Natural killer cell treated with Interleukin-12 subunit alpha and Interleukin-12 subunit beta and Interleukin-15 and Interleukin-18, amount 100 ng/mL, for 72 hours (primary cell): ENCODE measurements at places on chromosomes 2 and 18.
A peak's percentile ranks its signal among the peaks of the same experiment; 100 is the strongest.

DNA sequence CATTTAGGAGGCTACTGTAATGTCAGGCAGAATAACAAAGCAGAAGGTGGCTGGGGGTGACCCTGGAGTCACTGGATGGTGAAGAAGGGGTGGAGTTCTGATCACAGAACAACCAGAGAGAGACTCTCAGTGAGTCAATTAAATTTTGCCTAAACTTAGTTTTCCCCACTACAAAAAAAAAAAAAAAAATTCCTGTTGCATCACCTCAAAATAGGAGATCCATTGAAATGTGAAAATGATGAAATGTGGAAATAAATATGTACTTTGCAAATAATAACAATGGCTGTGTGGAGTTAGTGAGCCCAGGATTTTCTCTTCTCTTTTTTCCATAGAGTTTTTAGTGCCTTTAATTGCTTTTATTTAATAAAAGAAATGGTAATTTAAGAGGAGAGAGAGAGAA is 165.5 kb downstream of the GFPT1 start:
- no peak for DNase-seq
- H3K27ac ChIP-seq, result no peak overlapping the region
- no peak overlapping the region for H3K4me3 ChIP-seq

- no peak overlapping the region for H3K4me3 ChIP-seq
- no peaks in the 10 kb centered on the region for H3K27me3 ChIP-seq
Observed at GRCh38 chr18:33154049-33154448, 286.5 kb downstream of the CCDC178 start.

DNA sequence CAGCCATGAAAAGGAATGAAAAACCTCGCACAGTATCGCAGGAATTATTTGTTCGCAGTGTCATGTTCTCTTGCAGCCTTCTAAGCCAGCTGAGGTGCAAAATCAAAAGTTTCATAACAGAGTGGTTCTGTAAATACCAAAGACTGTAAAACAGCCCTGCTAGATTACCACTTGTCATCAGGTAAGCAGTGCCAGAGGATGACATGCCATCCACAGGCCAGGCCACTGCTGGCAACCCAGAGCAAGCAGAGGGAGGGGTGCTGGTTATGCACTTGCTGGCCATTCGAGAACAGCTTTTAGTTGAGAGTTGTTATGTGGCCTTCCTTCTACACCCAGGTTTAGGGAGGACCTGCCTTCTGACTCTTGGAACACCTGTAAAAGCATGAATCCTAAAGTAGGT is 114.3 kb upstream of the MGAT5 start:
- DNase-seq, result no peak
- no peaks in the 10 kb centered on the region for H3K27me3 ChIP-seq
- no peaks in the 10 kb centered on the region for H3K36me3 ChIP-seq
- H3K4me3 ChIP-seq, result no peak overlapping the region

DNA sequence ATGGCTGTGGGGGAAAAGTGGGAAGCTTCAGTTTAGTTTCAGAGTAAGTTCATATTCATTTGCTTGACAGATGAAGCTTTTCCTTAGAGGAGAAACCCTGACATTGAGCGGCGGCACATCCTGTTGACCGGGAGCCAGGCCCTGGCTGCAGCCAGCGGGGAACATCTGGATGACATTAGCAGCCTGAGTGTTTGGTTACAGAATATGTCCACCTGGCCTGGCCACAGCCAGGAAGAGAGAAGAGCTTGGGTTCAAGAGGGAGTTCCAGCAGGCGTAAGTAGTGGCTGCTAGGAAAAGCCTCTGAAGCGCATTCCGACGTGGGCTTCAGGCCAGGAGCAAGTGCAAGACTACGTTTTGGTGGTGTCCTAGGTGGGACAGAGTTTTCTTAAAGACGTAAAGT is 144.9 kb upstream of the MYCN start:
- H3K27me3 ChIP-seq, result no peaks in the 10 kb centered on the region
- no peak for DNase-seq
- no peak overlapping the region for H3K27ac ChIP-seq
- no peaks in the 10 kb centered on the region for H3K4me1 ChIP-seq
- no peak overlapping the region for H3K4me3 ChIP-seq
- no peaks in the 10 kb centered on the region for H3K36me3 ChIP-seq

DNA sequence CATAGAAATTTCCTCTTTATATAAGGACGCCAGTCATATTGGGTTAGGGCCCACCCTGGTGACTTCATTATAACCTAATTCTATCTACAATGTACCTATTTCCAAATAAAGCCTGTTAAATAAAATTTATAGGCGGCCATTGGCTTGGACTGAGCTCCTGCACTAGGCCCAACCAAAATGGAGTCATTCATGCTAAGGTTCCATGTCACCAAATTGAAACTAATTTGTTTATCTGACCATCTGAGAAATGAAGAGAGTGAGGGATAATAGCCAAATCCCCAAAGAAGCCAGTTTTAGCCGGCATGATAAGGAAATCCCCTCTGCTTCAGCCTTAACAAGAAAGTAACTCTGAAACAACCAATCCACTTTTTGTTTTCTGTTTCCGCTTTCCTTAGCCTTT is 7.2 kb upstream of the DYM start:
- H3K36me3 ChIP-seq, result no peaks in the 10 kb centered on the region
- H3K27ac ChIP-seq, result no peak overlapping the region
- H3K27me3 ChIP-seq, result peaks cover 11% of the 10 kb centered on the region

DNA sequence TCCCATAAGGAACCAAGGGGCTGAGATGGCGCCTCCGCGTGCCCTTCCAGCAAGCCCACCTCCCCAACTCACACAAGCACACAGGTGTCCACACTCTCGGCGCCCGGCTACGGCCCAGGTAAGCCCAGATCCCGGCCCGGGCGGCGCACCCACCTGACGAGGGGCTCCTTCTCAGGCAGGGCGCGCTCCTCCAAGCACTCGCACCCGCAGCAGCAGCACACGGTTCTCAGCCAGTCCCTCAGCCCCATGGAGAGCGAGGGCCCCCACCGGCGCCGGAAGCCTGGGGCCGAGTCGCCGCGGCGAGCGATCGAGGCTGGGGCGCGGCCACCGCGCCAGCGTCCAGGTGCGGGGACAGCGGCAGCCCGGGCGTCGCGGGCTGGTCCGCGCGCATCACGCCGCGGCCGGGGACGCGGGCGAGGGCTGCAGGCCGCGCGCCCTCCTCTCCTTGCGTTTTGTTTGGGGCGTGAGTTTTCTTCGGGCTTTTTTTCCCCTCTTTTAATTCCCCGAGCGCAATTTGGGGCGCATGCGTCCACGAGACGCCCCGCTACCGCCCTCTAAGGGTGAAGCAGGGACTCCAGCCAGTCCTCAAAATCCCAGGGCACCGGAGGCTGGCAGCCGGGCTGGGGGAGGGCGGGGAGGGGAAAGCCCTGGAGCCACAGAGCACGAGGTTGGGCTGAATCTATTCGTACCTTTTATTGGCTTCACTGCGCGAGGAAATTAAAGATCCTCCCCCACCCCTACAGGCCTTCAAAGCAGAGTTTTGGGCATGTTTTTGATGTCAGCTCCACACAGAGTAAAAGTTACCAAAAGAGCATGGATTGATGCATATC is at the start of gene MREG:
Gene MREG (minus strand): TSS at position 472 of the 830 bp plus-strand sequence. CDS start 224 bp downstream, at position 248.
- H3K4me1 ChIP-seq, result peaks cover 56% of the 10 kb centered on the region
- no peaks in the 10 kb centered on the region for H3K27me3 ChIP-seq
- DNase-seq, result peak; percentile 81
- peak within 1 kb of the TSS; percentile 68 for H3K27ac ChIP-seq
- H3K4me3 ChIP-seq, result peak within 1 kb of the TSS; percentile 87
- H3K36me3 ChIP-seq, result no peaks in the 10 kb centered on the region

DNA sequence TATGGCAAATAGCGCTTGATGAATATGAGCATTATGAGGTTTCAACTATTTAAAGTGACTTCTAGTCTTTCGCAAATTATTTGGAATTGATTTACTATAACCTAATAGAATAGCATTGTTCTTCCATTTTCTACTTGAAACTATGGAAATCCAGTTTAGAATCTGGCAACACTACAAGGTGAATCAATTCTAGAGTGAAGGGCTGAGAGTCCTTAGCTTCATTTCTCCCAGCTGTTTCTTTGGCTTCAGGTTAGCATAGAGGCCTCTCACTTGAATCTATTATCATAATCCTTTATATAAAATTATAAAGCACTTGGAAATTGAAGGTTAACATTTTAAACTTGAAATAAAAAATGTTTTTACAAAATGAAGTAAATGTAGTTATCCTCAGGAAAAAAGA is 318.8 kb downstream of the CCDC85A start:
- H3K4me1 ChIP-seq, result no peaks in the 10 kb centered on the region
- DNase-seq, result no peak
- no peaks in the 10 kb centered on the region for H3K27me3 ChIP-seq

- peaks cover 7% of the 10 kb centered on the region for H3K4me1 ChIP-seq
- no peak overlapping the region for H3K4me3 ChIP-seq
- no peak for DNase-seq
- H3K27ac ChIP-seq, result no peak overlapping the region
- H3K36me3 ChIP-seq, result no peaks in the 10 kb centered on the region
Observed at GRCh38 chr2:225073198-225073597, 30.9 kb upstream of the DOCK10 start.

- peaks cover 33% of the 10 kb centered on the region for H3K27me3 ChIP-seq
- no peaks in the 10 kb centered on the region for H3K36me3 ChIP-seq
- H3K4me1 ChIP-seq, result no peaks in the 10 kb centered on the region
Observed at GRCh38 chr2:23350041-23350791, 34.8 kb upstream of the KLHL29 start.

DNA sequence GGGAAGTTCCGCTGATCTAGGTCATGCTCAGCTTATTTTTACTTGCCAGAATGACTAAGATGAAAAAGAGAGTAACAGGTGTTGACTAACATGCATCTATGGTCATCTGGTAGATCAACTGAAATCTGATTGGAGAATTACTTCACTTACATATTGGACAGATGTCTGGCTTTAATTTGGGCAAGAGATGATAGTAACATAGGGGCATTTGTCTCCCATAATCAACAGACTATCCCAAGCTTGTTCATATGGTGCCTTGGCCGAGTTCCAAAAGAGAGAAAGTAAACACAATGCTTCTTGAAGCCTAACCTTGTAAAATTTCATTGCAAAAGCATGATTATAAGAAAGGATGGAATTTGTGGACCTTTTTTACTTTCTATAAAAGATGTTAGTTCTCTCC is 503.7 kb downstream of the ADCYAP1 start:
- H3K27me3 ChIP-seq, result no peaks in the 10 kb centered on the region
- no peaks in the 10 kb centered on the region for H3K36me3 ChIP-seq
- H3K27ac ChIP-seq, result no peak overlapping the region

- H3K4me3 ChIP-seq, result no peak overlapping the region
- peaks cover 59% of the 10 kb centered on the region for H3K4me1 ChIP-seq
- no peak overlapping the region for H3K27ac ChIP-seq
Observed at GRCh38 chr2:101771227-101771902, 73.9 kb downstream of the MAP4K4 start.

GRCh38 chr2:81299841-81300240 is 995.3 kb upstream of the LRRTM1 start:
- DNase-seq, result no peak
- H3K4me1 ChIP-seq, result no peaks in the 10 kb centered on the region
- no peak overlapping the region for H3K27ac ChIP-seq
- H3K4me3 ChIP-seq, result no peak overlapping the region
- H3K27me3 ChIP-seq, result no peaks in the 10 kb centered on the region

DNA sequence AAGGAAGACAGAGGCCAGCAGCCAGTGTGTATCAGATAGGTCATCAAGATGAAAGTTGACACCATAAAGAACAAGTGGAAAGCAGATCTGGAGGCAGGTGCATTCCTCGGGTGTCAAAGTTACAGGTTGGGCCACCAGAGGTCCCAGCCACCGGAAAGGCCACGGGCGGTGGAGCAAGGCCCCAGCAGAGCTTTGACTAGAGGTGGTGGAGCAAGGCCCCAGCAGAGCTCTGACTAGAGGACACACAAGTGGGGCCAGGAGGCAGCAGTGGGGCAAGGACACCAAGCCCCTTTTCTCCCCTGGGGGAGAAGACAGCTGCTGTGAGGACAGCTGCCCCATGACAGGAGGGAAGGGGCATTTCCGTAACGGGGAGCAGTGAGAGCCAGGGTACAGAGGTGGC is 115.1 kb downstream of the GYPC start:
- H3K4me1 ChIP-seq, result peaks cover 15% of the 10 kb centered on the region
- H3K27ac ChIP-seq, result no peak overlapping the region

GRCh38 chr18:9334973-9335696 is 562 bp downstream of the TWSG1 start:
- peaks cover 14% of the 10 kb centered on the region for H3K4me1 ChIP-seq
- peak; percentile 62 for DNase-seq
- peaks cover 6% of the 10 kb centered on the region for H3K27me3 ChIP-seq
- H3K27ac ChIP-seq, result peak overlapping the region; percentile 64
- H3K4me3 ChIP-seq, result peak overlapping the region; percentile 90
- H3K36me3 ChIP-seq, result peaks cover 8% of the 10 kb centered on the region

- no peaks in the 10 kb centered on the region for H3K4me1 ChIP-seq
- H3K27me3 ChIP-seq, result no peaks in the 10 kb centered on the region
- DNase-seq, result no peak
- H3K27ac ChIP-seq, result no peak overlapping the region
- no peak overlapping the region for H3K4me3 ChIP-seq
Observed at GRCh38 chr2:198080879-198081765, 276.7 kb downstream of the PLCL1 start.

GRCh38 chr2:135154962-135155361 is 102.9 kb downstream of the RAB3GAP1 start:
- H3K36me3 ChIP-seq, result peaks cover 43% of the 10 kb centered on the region
- peaks cover 11% of the 10 kb centered on the region for H3K4me1 ChIP-seq
- no peak overlapping the region for H3K27ac ChIP-seq
- no peaks in the 10 kb centered on the region for H3K27me3 ChIP-seq
- DNase-seq, result no peak
- no peak overlapping the region for H3K4me3 ChIP-seq

DNA sequence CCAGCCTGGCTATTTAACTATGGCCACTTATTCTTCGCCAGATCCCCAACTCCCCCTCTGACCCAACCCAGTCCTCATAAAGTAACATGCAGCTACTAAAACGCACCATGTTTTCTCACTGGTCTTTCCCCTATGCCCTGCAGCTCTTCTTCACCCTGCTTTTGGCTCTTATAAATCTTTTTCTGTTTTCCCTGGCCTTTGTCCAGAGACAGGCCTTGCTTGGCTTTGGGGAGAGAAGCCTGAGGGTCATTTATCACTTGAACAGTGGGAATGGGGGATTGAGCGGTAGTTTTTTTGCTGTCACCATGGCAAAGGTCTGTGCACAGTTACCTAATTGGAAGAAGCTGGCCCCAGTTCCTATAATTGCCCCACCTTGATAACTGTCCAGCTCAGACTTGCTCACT is 202.9 kb upstream of the NT5C1B start:
- peaks cover 5% of the 10 kb centered on the region for H3K36me3 ChIP-seq
- no peaks in the 10 kb centered on the region for H3K4me1 ChIP-seq
- no peak overlapping the region for H3K4me3 ChIP-seq
- DNase-seq, result no peak

DNA sequence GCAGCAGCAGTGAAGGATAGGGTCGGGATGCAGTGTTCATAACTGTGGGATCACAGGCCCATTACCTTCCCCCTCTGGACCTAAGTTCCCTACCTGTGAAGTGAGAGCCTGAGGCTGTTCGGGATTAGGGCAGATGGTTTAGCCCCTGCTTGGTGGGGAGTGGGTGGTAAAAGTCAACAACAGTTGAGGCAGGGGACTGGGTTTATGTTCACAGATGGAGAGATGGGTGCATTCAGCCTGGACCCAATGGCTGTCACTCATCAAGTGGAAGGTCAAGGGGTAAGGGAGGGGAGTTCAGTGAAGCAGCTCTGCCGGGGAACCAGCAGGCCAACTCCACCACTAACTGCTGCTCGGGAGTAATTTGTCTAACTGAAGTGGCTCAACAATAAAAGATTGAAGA is 180.4 kb downstream of the FAM210A start:
- peaks cover 4% of the 10 kb centered on the region for H3K4me1 ChIP-seq
- H3K27me3 ChIP-seq, result no peaks in the 10 kb centered on the region
- no peak for DNase-seq
- H3K36me3 ChIP-seq, result no peaks in the 10 kb centered on the region
- no peak overlapping the region for H3K27ac ChIP-seq

GRCh38 chr2:78417355-78417754 is 608.1 kb upstream of the REG3G start:
- DNase-seq, result no peak
- no peaks in the 10 kb centered on the region for H3K4me1 ChIP-seq
- no peak overlapping the region for H3K4me3 ChIP-seq
- H3K27me3 ChIP-seq, result no peaks in the 10 kb centered on the region
